Glutamatergic neuron (in vitro differentiated cells): ENCODE measurements at places on chromosomes 3 and 15. TPM values are rescaled to one million over a fixed set of nuclear protein-coding genes. Genes with fewer than 3 reads are reported as not detected.

Gene ANKRD34C
- not detected for total RNA-seq

Gene FHIT
- 15.2 TPM for total RNA-seq

Gene DYNLT2B
- 14.8 TPM for total RNA-seq

Gene CSPG4
- total RNA-seq, result 1.1 TPM

Gene CCNB2
- total RNA-seq, result 13.1 TPM

Gene CTXN2
- 0.22 TPM for total RNA-seq

Gene CPNE4
- 2.7 TPM for total RNA-seq

Gene GP5
- 0.15 TPM for total RNA-seq

Gene PAK2
- 128 TPM for total RNA-seq

Gene SLC28A1
- 0.25 TPM for total RNA-seq

Gene IQCF5
- total RNA-seq, result not detected

Gene RBP2
- not detected for total RNA-seq

Gene ACTC1
- total RNA-seq, result 19.6 TPM

Gene BDH1
- 19.4 TPM for total RNA-seq

Gene CCR4
- not detected for total RNA-seq

Gene ZIC1
- not detected for total RNA-seq

Gene BLM
- total RNA-seq, result 5.4 TPM

Gene MYZAP
- not detected for total RNA-seq

Gene IMPG2
- 2.4 TPM for total RNA-seq

Gene PTH1R
- 0.29 TPM for total RNA-seq

Gene PKM
- 949 TPM for total RNA-seq

Gene GRM2
- total RNA-seq, result 134 TPM

Gene CLSTN2
- total RNA-seq, result 3.1 TPM

Gene MCTP2
- total RNA-seq, result 0.44 TPM

Gene TMC3
- total RNA-seq, result not detected

Gene C3orf22
- total RNA-seq, result not detected

Gene FOXB1
- total RNA-seq, result not detected

Gene IL12A
- not detected for total RNA-seq

Gene MYO5C
- 0.66 TPM for total RNA-seq

Gene ATP8B4
- not detected for total RNA-seq

Gene BFSP2
- not detected for total RNA-seq

Gene GATM
- total RNA-seq, result 51.2 TPM

Gene C3orf85
- not detected for total RNA-seq

Gene ZNF660
- 35.4 TPM for total RNA-seq

Gene INKA1
- 4.2 TPM for total RNA-seq

Gene KIF9
- total RNA-seq, result 2.4 TPM

Gene TWF2
- 45.5 TPM for total RNA-seq

Gene TEX55
- not detected for total RNA-seq

Gene EFHB
- 0.76 TPM for total RNA-seq

Gene COPS2
- 71.8 TPM for total RNA-seq

Gene PCSK6
- 3.8 TPM for total RNA-seq

Gene UROC1
- total RNA-seq, result not detected

Gene CADM2
- 233 TPM for total RNA-seq

Gene HIGD2B
- total RNA-seq, result not detected
